ENCODE measurements at places on chromosomes 16 and 17. TPM values are rescaled to one million over a fixed set of nuclear protein-coding genes. Genes with fewer than 3 reads are reported as not detected.

SLC35G6 gene
- total RNA-seq, result not detected

DNA sequence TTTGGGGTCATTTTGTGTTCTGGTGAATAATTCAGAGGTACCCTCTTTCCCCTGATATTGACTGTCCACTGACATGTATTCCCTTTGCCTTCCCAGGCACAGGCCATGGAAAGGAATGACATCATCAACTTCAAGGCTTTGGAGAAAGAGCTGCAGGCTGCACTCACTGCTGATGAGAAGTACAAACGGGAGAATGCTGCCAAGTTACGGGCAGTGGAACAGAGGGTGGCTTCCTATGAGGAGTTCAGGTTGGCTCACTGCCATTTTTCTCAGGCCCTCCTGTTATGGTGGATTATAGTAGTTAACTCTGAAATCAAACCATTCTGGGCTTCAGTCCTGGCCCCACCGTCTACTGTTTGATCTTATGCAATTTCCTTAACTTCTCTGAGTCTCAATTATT is 1.6 kb upstream of the EFTUD2 start:
- DNase-seq, result peak; percentile 64

DNA sequence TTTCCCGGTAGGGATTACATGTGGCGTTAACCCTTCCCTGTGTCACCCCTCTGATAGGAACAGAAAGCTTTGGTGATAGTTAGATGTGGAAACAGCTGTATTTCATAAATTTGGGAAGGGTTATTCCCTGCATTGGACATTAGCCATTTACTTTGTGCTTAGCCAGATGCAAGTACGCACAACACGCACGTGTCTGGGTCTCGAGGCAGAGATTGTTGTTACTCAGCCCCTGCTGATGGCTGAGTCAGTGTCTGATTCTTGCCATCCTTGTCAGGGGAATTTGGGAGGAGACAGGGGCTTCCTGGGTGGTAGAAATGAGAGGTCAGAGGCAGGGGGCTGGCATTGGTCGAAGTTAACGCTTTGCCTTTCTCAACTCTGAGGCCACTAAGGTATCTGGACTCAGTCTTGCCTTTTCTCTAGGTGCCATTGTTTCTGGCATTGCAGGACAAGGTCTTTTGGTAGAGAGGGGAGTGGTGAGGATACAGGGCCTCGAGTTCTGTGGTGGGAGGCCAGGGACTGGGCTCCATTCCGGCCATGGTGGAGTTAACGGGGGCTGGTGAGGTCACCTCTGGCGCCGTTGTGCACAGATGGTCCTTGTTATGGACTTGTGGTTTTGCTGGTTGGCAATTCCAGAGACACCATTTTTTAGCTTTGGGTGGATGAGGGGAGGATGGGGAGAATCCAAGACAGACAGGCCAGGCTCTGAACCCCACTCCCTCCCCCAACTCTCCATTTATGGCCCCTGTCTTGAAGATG is 8.2 kb downstream of the MMP2 start:
- DNase-seq, result peak; percentile 91

- no peak for DNase-seq
Measured at GRCh38 chr16:51651061-51651466, 500.0 kb upstream of the SALL1 start.

GALK1 gene
- total RNA-seq, result 24.0 TPM

ASGR1 gene
- 0.13 TPM for total RNA-seq
